ENCODE measurements at places on chromosomes 3 and 15.
A peak's percentile ranks its signal among the peaks of the same experiment; 100 is the strongest.

DNA sequence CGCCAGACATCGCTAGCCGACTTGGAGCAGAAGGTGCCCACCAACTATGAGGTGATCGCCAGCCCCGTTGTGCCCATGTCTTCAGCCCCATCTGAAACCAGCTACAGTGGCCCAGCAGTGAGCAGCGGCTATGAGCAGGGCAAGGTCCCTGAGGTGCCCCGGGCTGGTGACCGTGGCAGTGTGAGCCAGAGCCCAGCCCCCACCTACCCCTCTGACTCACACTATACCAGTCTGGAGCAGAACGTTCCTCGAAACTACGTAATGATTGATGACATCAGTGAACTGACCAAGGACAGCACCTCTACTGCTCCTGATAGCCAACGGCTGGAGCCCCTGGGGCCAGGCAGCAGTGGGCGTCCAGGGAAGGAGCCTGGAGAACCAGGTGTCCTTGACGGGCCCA, 12.9 kb upstream of the APEH start:
- DNase-seq: no peak

GRCh38 chr3:12393894-12394293, 90.4 kb upstream of the TSEN2 start:
- DNase-seq: peak; percentile 41

GRCh38 chr15:27382361-27383025, 411.5 kb downstream of the GABRG3 start:
- no peak for DNase-seq

GRCh38 chr15:92077353-92078085, 224.0 kb downstream of the SLCO3A1 start:
- DNase-seq: peak; percentile 76

DNA sequence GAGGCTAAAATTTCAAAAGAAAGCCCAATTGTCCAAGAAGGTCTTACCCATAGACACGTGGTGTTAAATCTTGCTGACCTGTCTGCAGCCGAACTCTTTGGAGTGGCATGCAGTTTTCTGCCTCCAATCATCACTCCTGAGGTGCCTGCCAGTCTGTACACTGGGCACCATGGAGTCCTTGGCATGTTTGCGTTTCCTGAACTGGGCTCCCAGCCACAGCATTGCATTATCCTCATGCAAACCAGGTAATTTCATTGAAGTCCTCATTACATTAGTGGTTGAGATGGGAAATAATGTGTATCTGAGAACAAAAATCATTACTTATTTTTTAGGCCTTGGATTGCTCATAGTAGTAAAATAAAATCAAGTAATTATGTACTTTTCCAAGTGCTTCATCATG, 152.3 kb downstream of the AKAP13 start:
- DNase-seq: no peak

GRCh38 chr3:141542202-141542969, 55.6 kb downstream of the RASA2 start:
- no peak for DNase-seq

GRCh38 chr3:101273608-101274007, 46.8 kb downstream of the IMPG2 start:
- no peak for DNase-seq

GRCh38 chr15:34584330-34584668, 848 bp upstream of the GOLGA8B start:
- DNase-seq: no peak

DNA sequence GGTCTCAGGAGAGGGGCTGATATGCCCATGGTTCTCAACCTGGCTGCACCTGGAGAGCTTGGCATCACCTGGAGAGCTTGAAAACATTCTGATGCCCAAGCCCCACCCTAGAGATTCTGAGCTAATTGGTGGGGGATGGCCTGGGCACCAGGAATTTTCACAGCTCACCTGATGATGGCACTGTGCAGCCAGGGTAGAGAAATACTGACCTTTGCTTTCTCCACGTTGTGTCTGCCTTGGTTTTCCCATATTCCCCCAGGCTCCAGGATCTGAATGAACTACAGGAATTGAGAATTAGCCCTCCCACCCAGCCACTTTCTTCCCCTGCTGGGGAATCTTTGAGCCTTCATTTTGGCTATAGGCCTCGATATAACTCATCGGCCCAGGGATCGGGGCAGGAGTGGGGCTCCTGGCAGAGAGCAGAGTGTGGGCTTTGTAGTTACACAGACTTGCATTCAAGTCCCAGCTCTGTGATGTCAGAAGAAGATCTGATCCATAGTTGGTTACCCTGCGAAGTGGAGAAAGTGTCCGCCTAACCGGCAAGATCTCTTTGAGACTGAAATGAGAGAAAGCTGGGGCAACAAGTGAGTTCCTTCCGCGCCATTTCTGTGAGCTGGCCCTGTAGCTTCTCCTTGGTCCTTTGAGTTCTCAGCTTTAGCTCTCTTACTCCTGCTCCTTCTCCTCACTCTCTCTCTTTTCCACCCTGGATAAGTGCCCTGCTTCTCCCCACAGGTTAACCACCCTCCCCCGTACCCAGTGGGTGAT, 33.1 kb upstream of the UBE2Q2 start:
- peak; percentile 63 for DNase-seq
